ELR (cell line): ENCODE measurements at places on chromosomes 5 and 9.

DNA sequence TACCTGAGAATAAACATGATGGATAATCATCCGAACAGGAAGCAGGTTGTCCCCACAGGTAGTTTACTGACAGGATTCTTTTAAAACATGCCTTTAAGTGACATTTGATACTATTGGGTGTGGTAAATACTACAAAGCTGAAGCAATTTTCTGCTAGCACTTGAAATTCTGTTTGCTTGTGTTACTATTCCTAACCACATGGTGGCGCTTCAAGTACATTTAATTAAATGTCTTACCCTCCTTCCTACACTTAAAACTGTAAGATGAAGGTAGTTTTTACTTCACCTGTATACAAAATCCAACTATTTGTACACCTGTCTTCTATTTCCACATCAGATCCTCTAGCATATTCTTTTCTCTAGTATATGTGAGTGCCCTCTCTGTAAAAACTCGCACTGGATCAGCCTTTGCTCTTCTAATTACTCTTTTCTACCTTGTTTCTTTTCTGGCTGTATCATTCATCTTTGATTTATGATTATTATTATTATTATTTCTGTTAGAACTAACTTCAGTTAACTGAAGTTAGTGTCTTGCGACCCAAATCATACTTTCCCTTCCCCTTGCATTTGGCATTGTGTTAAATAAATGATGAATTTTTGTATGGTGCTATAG, 18.4 kb downstream of the SLC25A46 start:
- peak; percentile 63 for DNase-seq

DNA sequence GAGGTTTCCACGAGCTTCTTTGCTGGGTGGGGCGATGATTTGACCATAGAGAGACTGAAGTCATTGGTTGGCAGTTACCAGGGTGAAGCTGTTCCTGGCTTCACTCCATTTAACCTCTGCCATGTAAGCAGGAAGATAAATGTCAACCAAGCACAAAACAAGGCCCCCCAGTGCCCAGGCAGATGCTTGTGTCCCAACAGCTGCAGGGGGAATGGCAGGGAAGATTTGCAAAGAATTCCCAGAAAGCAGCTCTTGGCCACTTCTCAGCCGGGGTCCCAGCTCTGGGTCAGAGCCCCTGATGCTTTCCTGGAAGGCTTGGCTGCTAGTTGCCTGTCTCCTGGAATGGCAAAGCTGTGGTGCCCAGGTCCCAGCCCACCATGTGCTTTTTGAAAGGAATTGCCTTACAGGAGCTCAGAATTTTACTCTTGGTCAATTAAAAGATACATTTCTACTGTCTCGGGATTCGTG, 383.4 kb downstream of the ENC1 start:
- DNase-seq = no peak

GRCh38 chr5:113058706-113059226, 82.2 kb downstream of the DCP2 start:
- no peak for DNase-seq

GRCh38 chr5:74431290-74431669, 209.2 kb downstream of the ENC1 start:
- no peak for DNase-seq

GRCh38 chr9:35364817-35365585, 124.9 kb upstream of the RUSC2 start:
- peak; percentile 24 for DNase-seq

DNA sequence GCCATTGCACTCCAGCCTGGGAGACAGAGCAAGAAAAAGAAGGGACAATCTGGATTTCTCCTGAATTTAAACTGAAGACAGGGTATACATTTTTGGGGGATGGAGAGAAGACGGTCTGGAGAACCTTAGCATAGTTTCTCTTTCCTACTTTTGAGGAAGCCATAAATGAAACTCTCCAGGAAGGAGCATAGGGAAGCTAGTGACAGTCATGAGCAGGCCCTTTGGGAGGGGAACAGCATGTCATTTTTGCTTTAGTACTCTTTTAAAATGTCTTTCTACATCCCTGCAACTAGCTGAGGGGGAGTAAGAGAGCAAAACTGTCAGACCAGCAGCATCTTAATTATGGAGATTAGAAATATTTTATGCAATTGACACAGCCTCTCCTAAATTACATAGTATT, 8.2 kb upstream of the SLC44A1 start:
- no peak for DNase-seq

DNA sequence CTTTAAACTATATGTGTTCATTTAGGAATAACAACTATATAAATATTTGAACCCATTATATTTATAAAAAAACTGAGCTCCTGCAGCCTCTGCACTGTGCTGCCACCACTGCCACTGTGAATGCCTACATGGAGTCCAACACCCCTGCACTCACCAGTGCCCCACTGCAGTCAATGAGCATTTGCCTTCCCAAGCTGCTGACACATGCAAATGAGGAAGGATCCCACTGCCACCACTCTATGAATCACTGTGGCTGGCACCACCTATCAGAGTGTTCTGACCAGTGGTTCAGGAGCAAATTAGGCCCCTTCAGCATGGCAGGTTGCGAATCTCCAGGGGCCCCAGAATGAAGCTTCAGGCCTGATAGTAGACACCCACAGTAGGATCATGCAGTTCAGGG, 9.1 kb downstream of the IFNA5 start:
- DNase-seq = no peak

DNA sequence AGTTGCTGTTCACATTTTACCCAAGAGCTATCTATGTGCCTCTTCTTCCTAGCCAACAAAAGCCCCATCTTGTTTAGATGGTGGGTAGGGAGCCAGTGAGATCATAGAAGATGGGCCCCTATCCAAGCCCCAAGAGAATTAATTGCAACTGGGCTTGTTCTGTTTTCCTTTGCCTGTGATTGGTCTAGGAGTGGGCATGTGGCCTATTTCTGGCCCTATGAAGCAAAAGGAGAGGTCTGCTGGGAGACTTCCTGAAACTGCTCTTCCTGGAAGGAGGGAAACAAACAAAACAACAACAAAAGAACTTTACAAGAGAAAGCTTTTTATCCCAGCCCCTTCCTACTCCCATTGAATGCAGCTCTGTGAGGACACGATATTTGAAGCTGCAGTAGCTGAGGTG, 32.5 kb upstream of the ALDOB start:
- no peak for DNase-seq

- peak; percentile 30 for DNase-seq
Observed at GRCh38 chr9:114504341-114505186, 709 bp downstream of the WHRN start.

DNA sequence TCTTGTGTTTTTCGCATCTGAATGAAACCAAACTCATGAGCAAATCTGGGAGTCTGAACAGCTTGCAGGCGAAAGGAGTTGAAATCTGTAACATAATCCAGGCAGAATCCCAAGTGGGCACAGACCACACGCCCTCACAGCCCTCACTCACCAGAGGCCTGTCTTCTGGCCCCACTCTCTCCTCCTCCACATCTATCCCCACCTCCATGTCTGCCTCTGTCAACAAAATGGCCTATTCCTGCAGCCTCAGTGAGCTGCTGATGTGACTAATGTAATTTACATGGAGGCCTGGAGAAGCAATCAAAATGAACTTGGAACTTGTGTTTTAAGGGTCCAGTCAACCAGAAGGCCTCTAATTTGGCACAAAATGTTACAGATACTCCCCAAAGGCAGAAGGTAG, 136.6 kb downstream of the GNA14 start:
- no peak for DNase-seq

- DNase-seq = peak; percentile 97
Observed at GRCh38 chr5:141603923-141604717, 14.7 kb downstream of the DIAPH1 start.
